Activated CD4-positive, alpha-beta T cell treated with anti-CD3 and anti-CD28 coated beads, Interleukin-2, amount 10 ng/mL, durations not matched to agents 24 days and 14 days (primary cell): ENCODE measurements at places on chromosomes 3 and 15. TPM values are rescaled to one million over a fixed set of nuclear protein-coding genes. Genes with fewer than 3 reads are reported as not detected.

DNA sequence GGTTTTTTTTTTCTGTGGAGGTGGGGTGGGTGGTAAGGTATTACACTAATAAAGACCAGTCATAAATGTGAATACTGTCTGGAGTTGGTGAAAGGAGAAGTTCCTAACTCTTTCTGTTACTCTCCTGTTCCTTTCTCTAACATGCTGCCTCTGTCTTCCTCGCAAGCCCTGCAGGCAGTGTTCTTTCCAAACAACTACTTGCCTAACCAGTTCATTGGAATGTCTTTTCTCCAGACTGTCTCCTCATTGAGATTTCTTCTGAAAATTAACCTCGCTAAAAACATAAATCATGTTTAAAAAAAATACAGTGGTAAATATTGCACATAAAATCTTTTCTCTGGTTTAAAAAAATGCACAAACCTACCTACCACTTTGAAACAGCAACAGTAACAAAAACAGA, 135.2 kb downstream of the TP63 start:
- no peak overlapping the region for H3K4me3 ChIP-seq
- DNase-seq: no peak
- no peak overlapping the region for H3K27ac ChIP-seq
- H3K4me1 ChIP-seq: no peaks in the 10 kb centered on the region

The CIP2A gene
- total RNA-seq: 48.3 and 58.3 TPM in 2 replicates

- peaks cover 5% of the 10 kb centered on the region for H3K4me1 ChIP-seq
- no peaks in the 10 kb centered on the region for H3K27me3 ChIP-seq
- H3K4me3 ChIP-seq: no peak overlapping the region
- no peak overlapping the region for H3K27ac ChIP-seq
- no peaks in the 10 kb centered on the region for H3K36me3 ChIP-seq
- no peak for DNase-seq
Observed at GRCh38 chr15:37765786-37766185, 168.7 kb upstream of the TMCO5A start.

The CA12 gene
- 0.43 and 0.63 TPM in 2 replicates for total RNA-seq

DNA sequence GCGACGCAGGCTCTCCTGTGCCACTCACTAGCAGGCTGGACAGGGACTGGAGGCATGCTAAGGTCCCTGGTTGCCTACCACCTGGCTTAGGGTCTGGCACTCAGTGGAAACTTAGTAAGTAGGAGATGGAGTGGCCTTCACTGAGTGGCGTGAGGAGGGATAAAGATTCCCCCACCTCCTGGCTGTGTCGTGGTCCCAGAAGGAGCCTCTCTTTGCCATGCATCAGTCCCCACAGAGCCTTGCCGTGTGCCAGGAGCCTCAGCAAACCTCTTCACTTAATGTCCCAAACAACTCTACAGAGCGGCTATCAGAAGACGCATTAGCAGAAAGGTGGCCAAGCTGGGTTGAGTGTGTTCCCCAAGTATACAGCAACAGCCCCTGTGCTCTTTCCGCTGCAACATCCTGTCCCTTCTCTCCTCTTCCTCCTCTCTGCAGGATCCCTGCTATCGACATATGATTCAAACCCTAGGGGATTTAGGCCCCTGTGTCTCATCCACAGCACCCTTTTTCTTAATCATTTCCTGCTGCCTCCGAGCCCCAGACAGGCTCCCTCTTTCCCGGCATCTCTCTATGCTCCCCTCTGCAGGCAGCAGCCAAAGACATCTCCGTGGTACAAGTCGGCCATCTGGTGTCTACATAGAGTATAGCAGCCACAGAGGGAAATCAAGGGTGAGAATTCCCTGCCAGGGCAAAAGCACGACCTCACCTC, 66.7 kb downstream of the SLC6A1 start:
- H3K4me1 ChIP-seq: no peaks in the 10 kb centered on the region
- no peak overlapping the region for H3K27ac ChIP-seq
- H3K27me3 ChIP-seq: peaks cover 5% of the 10 kb centered on the region
- H3K4me3 ChIP-seq: no peak overlapping the region
- H3K36me3 ChIP-seq: no peaks in the 10 kb centered on the region
- DNase-seq: peak; percentile 78

The KCNMB2 gene
- total RNA-seq: not detected in 2 replicates

DNA sequence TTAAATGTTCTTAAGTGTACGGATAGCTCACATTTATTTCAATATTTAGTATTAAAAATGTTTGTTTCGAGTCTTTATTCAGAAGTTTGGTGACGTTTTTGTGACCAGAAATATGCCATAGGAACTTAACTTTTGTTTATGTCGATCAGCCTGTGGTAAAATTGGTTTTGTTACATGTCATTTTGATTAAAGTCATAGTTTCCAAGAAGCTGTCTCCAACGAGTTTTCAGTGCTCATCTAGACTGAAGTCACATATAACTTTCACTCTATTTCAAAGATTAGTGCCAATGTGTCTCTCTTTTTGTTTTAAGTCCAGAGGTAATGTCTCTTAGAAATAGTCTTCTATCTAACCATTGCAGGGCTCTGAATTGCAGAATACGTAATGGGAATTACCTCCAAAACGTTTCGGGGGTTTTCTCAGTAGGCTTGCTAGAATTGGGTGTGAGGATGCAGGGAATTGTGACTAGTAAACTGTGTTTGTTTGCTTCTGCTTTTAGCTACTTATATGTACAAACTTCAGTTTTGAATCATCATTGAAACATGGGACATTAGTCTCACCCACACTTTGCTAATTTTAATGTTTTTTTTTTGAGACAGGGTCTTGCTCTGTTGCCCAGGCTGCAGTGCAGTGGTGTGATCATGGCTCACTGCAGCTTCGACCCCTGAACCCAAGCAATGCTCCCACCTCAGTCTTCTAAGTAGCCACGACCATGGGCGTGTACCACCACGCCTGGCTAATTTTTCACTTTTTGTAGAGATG, 3.0 kb downstream of the BUB1B start:
- peaks cover 34% of the 10 kb centered on the region for H3K36me3 ChIP-seq
- H3K27me3 ChIP-seq: no peaks in the 10 kb centered on the region
- peaks cover 22% of the 10 kb centered on the region for H3K4me1 ChIP-seq
- peak overlapping the region; percentile 91 for H3K27ac ChIP-seq
- H3K4me3 ChIP-seq: peak overlapping the region; percentile 59

DNA sequence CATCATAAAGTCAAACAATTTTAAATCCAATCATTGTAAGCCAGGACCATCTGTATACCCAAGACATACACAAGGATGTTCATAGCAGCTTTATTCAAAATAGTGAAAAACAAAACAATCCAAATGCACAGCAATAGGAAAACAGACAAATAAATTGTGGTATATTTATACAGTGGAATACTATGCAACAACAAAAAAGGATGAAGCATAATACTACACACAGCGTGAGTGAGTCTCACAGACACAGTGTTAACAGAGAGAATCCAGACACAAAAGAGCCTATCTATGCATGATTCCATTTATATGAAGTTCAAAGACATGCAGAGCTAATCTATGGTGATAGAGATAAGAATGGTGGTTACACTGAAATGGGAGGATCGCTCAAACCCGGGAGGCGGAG, 5.6 kb upstream of the MUC20 start:
- H3K4me1 ChIP-seq: peaks cover 5% of the 10 kb centered on the region
- H3K4me3 ChIP-seq: no peak overlapping the region
- peaks cover 3% of the 10 kb centered on the region for H3K27me3 ChIP-seq

DNA sequence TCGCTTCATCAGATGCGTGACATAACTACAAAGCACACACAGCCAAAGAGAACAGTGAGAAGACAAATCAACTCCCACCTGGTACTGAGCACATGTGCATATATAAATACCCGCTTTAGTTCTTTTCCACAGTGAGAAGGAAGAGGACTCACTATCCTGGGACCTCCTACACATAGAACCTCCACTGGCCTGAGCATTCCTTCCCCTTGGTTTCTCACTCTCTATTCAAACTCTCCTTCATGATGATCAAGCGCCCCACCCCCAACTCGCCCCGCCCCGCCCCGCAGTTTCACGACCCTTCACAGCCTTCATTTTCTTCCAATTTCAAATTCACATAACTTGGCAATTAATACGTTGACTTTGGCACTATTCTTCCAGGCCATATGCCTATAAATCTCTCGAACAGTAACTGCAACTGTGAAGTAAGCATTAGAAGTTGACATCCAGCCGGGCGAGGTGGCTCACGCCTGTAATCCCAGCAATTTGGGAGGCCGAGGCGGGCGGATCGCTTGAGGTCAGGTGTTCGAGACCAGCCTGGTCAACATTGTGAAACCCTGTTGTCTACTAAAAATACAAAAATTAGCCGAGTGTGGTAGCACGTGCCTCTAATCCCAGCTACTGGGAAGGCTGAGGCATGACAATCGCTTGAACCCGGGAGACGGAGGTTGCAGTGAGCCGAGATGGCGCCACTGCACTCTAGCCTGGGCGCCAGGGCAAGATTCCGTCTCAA, 1.1 kb downstream of the RPS17 start:
- H3K4me1 ChIP-seq: peaks cover 34% of the 10 kb centered on the region
- H3K27me3 ChIP-seq: peaks cover 5% of the 10 kb centered on the region
- DNase-seq: peak; percentile 61
- H3K36me3 ChIP-seq: peaks cover 61% of the 10 kb centered on the region
- peak overlapping the region; percentile 92 for H3K27ac ChIP-seq
- H3K4me3 ChIP-seq: peak overlapping the region; percentile 86

The ANKUB1 gene
- total RNA-seq: not detected in 2 replicates

The ZNF80 gene
- 0.19 and 0.21 TPM in 2 replicates for total RNA-seq

DNA sequence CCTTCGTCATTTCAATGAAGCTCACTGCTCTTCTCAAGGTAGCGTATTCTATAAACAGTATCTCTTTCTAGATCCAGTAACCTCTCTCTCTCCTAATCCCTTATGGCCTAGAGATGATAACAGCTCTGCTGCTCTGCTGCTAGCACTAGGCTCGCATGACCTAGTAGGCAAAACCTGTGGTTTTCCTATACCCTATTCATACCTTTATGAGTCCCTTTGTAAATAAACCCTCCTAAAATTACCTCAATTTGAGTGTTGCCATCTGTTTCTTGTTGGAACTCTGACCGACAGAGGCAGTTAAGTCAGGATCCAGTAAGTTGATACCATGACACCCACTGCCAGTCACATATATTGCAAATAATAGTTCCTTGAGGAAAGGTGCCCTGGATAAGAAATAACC, 7.3 kb downstream of the CCDC14 start:
- no peak overlapping the region for H3K27ac ChIP-seq
- no peaks in the 10 kb centered on the region for H3K27me3 ChIP-seq
- no peak for DNase-seq
- H3K4me3 ChIP-seq: no peak overlapping the region
- peaks cover 29% of the 10 kb centered on the region for H3K36me3 ChIP-seq

- H3K27me3 ChIP-seq: no peaks in the 10 kb centered on the region
- H3K4me1 ChIP-seq: peaks cover 2% of the 10 kb centered on the region
- no peak overlapping the region for H3K27ac ChIP-seq
- DNase-seq: no peak
- H3K36me3 ChIP-seq: no peaks in the 10 kb centered on the region
Observed at GRCh38 chr3:47791193-47791855, 9.6 kb upstream of the SMARCC1 start.

DNA sequence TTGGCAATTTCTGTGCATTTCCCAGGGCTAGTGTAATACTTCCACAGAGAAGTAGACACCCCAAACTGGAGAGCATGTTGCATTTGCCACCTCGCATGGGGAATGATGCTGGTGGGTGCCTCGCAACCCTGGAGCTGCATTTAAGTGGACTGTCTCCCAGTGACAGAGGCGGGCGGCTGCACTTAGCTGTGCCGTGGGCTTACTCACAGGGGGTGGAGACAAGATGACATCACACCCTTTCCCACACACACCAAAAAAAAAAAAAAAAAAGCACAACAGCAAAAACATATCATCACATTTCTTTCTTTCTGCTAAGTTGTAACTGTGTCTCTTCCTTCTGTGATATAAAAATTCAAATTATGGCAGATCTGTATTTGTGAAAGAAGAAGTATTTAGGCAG, at the start of gene ABI3BP:
TSS of gene ABI3BP (minus strand) at position 113 of the 400 bp plus-strand sequence. CDS start at position 76, 37 bp downstream.
- H3K27ac ChIP-seq: no peak within 1 kb of the TSS
- H3K36me3 ChIP-seq: no peaks in the 10 kb centered on the region
- no peak for DNase-seq
- peaks cover 16% of the 10 kb centered on the region for H3K27me3 ChIP-seq
- no peak within 1 kb of the TSS for H3K4me3 ChIP-seq
- no peaks in the 10 kb centered on the region for H3K4me1 ChIP-seq

DNA sequence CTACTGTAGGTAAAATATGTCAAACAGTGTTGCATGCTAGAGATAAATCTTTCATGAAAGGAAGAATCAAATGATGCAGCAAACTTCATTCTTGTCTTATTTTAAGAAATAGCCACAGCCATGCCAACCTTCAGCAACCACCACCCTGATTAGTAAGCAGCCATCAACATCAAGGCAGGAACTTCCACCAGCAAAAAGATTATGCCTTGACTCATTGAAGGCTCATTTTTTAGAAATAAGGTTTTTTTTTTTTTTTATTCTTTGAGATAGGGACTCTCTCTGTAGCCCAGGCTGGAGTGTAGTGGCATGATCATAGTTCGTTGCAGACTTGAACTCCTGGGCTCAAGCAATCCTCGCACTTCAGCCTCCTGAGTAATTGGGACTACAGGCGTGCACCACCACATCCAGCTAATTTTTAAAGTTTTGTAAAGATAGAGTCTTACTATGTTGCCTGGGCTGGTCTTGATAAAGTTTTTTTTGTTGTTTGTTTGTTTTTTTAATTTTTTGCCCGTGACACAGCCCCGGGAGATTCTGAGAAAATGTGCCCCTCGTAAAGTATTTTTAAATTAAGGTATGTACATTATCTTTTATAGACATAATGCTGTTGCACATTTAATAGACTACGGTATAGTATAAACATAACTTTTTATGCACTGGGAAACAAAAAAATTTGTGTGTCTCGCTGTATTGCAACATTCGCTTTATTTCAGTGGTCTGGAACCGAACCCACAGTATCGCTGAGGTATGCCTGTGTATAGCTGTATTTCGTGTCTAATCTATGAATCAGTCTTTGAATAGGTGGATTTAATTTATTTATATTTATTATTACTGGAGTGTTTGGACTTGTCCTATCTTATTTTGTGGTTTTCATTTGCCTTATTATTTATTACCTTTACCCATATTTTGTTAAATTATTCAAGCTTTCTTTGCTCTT, 23.3 kb downstream of the SNRK start:
- no peak for DNase-seq
- no peaks in the 10 kb centered on the region for H3K27me3 ChIP-seq
- no peak overlapping the region for H3K4me3 ChIP-seq
- no peak overlapping the region for H3K27ac ChIP-seq
- H3K4me1 ChIP-seq: peaks cover 26% of the 10 kb centered on the region

DNA sequence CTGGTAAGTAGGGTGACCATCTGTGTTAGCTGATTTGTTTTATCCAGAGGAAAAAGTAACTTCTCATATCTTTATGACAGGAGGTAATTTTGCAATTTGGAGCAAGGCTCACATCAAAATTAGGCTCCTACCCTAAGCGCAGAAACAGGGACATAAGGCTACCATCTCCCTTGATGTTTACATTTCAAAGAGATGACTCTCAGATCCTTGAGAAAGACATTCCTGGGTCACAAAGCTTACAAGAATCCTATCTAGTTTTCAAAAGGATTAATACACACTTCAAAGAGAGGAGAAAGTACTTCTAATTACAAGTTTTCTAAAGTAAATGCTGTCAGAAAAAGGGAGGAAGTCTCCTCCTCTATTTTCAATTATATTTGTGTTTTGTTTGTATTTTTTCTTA, 7.0 kb downstream of the ZPLD1 start:
- H3K36me3 ChIP-seq: no peaks in the 10 kb centered on the region
- DNase-seq: no peak
- H3K27ac ChIP-seq: no peak overlapping the region
- no peak overlapping the region for H3K4me3 ChIP-seq
- no peaks in the 10 kb centered on the region for H3K4me1 ChIP-seq
